CD8-positive, alpha-beta memory T cell (primary cell): ENCODE measurements at places on chromosomes 7 and 10.

- DNase-seq: no peak
Measured at GRCh38 chr7:71019706-71020105, 112.2 kb upstream of the GALNT17 start.

DNA sequence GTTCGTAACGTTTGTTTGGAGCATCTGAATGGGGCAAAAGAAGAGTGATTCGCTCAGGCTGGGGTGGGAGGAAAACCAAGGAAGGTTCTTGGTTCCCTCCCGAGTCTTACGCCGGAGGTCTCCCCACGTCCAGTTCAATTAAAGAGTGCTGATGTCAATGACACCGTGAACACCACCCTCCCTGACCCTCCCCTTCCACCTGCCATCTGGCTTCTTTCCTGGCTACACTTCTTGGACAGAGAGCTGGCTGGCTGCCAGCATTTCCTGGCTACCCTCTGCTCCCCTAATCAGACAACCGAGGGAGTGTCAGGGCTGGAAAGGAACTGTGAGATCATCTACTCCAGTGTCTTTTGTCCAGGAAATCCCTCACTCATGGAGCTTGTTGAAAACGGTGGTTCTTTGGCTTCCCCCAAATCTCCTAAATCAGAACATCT is 24.1 kb upstream of the FFAR4 start:
- DNase-seq: no peak

GRCh38 chr7:92749832-92750446 is 86.4 kb downstream of the CDK6 start:
- DNase-seq: no peak

GRCh38 chr10:32326119-32326518 is 20.8 kb downstream of the EPC1 start:
- DNase-seq: no peak

- DNase-seq: no peak
Measured at GRCh38 chr7:79175374-79175773, 278.1 kb downstream of the MAGI2 start.
